Activated naive CD4-positive, alpha-beta T cell treated with anti-CD3 and anti-CD28 coated beads, Interleukin-2, amount 50 U/mL, for 72 hours (primary cell): ENCODE measurements at places on chromosomes 2 and 18.

DNA sequence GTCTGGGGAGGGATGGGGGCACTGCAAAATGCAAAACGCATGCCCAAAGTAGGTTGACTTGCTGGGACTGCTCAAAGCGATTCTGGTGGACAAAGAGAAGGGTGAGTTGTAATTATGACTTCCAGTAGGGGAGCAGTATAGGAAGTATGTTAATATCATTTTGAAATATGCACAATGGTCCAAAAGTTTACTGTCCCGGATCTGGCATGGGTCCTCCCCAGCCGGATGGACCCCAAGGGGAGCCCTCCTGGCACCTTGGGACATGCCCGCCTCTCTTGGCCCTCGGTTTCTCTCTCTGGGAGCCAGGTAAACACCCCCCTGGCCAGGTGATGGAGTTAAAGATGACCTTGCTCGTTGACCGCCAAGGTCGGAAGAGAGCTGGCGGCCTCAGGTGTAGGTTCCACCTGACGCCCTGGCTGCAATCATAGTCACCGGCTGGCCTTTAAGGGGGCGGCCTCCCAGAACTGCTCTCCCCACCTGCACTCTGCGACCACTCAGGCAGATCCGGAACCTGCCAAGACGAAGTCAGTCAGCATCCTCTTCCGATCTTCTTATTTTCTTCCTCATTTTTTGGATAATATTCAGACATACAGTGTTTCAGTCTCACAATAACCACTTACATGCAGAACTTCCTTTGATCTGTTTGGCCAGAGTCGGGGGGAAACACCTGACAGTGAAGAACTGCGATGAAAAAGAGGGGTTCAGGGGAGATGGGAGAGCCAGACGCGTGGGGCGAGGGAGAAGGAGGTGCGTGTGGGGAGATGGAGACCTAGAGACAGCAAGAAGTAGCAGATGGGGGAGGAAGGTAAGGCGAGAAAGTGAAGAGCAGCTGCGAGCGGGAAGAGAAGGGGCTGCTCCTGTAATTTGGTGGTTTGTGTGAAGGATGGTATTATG lies 148.3 kb downstream of the MEIS1 start:
- DNase-seq, result no peak

DNA sequence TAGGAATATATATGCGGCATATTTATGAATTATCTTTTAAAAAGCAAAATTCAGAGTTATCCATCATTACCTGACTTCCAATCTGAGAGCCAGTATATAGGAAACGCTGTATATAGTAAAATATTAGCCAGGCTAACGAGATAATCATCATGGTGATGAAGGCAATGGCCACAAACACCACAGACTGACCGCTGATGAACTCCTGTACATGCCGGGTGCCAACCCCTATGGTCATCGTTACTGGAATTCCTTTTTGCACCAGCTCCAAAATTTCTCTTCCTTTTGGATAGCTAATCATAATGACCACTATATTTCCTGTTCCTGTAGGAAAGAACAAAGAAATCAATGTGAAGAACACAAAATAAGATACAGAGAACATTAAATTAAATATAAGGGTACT lies 13.6 kb downstream of the RNF149 start:
- no peak for DNase-seq

GRCh38 chr2:8310557-8311455 lies 371.1 kb upstream of the ID2 start:
- no peak for DNase-seq

- no peak for DNase-seq
These were observed 51.0 kb downstream of the CPO start for GRCh38 chr2:206990360-206990759.

DNA sequence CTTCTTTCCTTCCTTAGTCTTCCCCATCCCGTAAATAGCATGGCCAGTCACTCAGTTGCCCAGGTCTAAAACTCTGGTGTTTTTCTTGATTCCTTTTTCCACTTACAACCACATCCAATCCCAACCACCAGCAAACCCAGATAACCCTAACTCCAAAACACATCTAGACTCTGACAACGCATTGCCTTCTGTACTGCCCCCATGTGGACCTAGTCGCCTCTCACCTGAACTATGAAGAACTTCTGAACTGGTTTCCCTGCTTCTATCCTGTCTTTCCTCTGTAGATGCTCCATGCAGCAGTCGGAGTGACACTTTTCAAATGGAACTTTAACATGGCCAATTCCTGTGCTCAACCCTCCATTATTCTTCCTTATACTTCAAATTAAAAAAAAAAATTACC lies 26.5 kb downstream of the ST6GAL2 start:
- no peak for DNase-seq

DNA sequence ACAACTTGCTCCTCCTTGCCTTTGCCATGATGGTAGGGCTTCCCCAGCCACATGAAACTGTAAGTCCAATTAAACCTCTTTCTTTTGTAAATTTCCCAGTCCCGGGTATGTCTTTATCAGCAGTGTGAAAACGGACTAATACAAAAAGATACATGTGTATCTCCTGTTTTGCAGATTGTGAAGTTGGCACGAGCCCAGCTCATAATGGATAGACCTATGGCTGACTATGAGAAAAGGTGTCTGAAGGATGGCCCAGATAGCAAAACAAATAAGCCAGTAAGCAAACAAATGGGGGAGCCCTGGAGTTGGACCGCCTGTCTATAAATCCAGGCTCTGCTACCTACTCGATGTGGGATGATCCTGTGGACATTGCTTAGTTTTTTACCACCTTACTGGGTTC lies 15.5 kb upstream of the PRKCE start:
- DNase-seq, result no peak

DNA sequence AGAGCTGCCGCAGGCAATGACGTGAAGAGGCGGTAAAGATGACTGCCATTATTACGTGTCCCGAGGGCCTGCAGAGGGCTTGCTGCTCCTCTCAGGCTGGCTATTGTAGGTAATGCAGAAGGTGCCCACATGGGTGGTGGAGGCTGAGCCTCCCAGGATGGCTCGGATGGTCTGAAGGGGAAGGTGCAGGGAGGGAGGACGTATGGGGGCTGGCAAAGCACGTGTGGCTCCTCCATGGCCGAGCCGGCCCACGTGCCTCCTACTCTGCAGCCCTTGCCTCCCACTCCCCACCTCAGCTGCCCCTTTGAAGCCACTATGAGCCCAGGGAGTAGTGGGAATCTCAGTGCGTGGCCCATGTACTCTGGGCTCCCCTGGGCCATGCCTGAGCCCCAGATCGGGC lies 48.9 kb downstream of the EDAR start:
- no peak for DNase-seq
